ENCODE measurements at places on chromosomes 3 and 15. TPM values are rescaled to one million over a fixed set of nuclear protein-coding genes. Genes with fewer than 3 reads are reported as not detected.

WDR72 gene
- total RNA-seq = not detected

ACTRT3 gene
- 0.14 TPM for total RNA-seq

ZNF717 gene
- 14.2 TPM for total RNA-seq

DNA sequence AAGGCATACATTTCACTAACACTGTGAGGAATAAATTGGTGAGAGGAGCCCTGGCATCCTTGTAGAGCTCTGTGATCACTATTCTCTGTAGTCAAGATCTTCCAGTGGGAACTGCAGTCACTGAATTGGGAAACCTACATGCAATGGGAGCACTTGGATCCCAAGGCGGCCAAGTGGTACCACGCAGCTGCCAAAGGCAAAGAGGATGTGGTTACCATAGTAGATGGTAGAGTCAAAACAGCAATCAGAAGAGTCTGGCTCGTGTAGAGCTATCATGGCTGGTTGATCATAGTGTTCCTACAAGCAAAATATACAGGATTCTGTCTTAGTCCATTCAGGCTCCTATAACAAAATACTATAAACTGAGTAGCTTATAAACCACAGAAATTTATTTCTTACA lies 849.7 kb downstream of the ROBO2 start:
- no peaks in the 10 kb centered on the region for H3K36me3 ChIP-seq
- no peak overlapping the region for H3K27ac ChIP-seq
- DNase-seq = no peak
- no peak overlapping the region for H3K4me3 ChIP-seq
- no peaks in the 10 kb centered on the region for H3K27me3 ChIP-seq

DNA sequence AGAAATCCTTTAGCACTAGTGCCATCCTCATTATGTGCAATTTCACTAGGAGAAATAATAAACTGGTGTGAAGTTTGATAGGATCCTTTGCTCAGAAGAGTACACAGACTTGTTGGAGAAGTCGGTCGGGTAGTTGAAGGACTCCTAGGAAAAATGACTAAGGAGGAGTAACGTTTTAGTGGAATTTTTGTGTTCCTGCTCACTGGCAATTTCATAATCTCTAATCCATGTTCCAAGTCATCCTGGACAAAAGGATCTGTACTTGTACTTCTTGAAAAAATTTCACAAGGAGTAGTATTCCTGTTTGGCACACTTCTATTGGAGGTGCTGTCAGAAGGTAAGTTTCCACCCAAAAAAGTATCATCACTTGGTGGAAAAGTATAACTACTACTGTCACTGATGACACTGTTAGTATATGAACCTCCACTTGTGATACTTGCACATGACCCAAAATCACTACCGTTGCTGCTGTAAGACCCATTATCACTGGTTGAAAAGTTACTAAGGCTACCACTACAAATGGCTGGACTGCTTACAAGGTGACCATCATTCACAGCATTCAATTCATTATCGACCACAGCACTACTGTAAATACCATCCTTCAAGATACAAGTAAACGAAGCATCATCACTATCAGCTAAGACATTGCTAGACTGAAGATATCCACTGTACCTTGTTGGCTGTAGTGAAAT lies 77.4 kb downstream of the NEDD4 start:
- no peak for DNase-seq
- H3K27me3 ChIP-seq = no peaks in the 10 kb centered on the region
- H3K4me1 ChIP-seq = no peaks in the 10 kb centered on the region
- no peak overlapping the region for H3K27ac ChIP-seq
- no peaks in the 10 kb centered on the region for H3K36me3 ChIP-seq

Data from activated CD8-positive, alpha-beta T cell treated with anti-CD3 and anti-CD28 coated beads for 36 hours (primary cell).